ENCODE measurements at places on chromosomes 1 and 21. TPM values are rescaled to one million over a fixed set of nuclear protein-coding genes. Genes with fewer than 3 reads are reported as not detected.

The FAM131C gene
- 0.98 TPM for total RNA-seq

- no peak for DNase-seq
These were observed 224.8 kb downstream of the NTNG1 start for GRCh38 chr1:107365527-107366240.

The HSD11B1 gene
- total RNA-seq = 18.7 TPM

The OR4F29 gene
- not detected for total RNA-seq

The S100A12 gene
- 4.2 TPM for total RNA-seq

GRCh38 chr1:160030657-160031364, 979 bp downstream of the PIGM start:
- DNase-seq = peak; percentile 70

GRCh38 chr1:231392389-231393131, 29.5 kb downstream of the EGLN1 start:
- no peak for DNase-seq

The INSRR gene
- not detected for total RNA-seq

DNA sequence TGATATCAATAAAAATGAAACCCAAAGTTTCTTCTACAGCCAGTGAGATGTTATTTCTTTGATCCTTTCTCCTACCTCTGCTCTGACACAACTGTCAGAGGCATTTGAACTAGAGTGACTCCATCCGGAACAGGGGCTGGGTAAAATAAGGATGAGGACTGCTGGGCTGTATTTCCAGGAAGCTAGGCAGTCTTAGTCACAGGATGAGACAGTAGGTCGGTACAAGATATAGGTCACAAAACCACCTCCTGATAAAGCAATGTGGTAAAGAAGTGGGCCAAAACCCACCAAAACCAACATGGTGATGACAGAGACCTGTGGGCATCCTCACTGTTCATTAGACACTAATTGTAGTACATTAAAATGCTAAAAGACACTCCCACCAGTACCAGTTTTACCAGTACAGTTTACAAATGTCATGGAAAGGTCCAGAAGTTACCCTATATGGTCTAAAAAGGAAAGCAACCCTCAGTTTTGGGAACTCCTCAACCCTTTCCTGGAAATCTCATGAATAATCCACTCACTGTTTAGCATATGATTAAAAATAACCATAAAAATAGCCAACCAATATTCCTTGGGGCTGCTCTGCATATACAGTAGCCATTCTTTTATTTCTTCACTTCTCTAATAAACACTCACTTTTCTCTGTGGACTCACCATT, 96.7 kb downstream of the GABPA start:
- no peak for DNase-seq

The GJB3 gene
- total RNA-seq = 24.6 TPM

The MYOC gene
- total RNA-seq = 19.4 TPM

The ETV3L gene
- not detected for total RNA-seq

The MCOLN3 gene
- 5.6 TPM for total RNA-seq

DNA sequence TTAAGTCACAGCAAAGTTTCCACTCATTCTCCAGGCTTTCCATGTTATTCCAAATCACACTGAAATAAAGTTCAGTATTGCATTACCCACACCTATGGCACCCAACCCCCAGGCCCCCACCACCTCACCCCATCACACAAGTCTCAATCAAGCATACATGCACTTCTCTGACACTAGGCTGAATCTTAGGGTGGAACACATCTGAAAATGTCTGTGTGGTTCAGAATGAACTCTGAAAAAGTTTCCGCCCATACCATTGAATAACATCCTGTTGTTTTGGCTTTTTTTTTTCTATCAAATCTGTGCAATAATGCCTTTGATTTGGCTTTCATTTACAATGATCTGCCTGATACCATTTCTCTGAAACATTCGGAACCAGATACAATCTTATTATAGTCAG, 25.8 kb upstream of the LRRC8C start:
- no peak for DNase-seq

The GPA33 gene
- 0.74 TPM for total RNA-seq

The S100A2 gene
- total RNA-seq = 470 TPM
